ENCODE measurements at places on chromosomes 7 and 10.
A peak's percentile ranks its signal among the peaks of the same experiment; 100 is the strongest.

DNA sequence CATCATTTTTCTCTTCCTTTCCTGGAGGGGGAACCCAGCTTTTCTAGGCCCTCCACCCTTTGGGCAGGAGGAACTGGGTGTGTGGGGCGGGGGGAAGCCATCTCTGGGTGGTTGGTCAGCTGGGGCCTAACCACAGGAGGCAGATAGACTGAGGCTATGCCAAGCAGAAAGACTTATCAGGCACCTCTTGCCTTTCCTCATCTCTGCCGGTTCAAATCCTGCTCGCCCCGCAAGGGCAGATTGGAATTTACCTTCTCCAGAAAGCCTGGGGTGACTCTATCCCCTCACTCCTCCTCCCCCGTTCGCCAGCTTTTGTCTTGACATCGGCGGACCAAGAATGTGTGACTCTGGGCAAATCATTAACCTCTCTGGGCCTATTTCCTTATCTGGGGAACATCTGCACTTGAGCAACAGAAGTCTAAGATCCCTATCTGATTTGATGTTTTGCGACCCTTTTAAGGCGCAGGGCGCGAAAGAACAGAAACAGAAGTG is 584 bp upstream of the GARS1 start:
- peak; percentile 65 for DNase-seq

- no peak for DNase-seq
These were observed 141.6 kb downstream of the TSPAN12 start for GRCh38 chr7:120716307-120716706.

DNA sequence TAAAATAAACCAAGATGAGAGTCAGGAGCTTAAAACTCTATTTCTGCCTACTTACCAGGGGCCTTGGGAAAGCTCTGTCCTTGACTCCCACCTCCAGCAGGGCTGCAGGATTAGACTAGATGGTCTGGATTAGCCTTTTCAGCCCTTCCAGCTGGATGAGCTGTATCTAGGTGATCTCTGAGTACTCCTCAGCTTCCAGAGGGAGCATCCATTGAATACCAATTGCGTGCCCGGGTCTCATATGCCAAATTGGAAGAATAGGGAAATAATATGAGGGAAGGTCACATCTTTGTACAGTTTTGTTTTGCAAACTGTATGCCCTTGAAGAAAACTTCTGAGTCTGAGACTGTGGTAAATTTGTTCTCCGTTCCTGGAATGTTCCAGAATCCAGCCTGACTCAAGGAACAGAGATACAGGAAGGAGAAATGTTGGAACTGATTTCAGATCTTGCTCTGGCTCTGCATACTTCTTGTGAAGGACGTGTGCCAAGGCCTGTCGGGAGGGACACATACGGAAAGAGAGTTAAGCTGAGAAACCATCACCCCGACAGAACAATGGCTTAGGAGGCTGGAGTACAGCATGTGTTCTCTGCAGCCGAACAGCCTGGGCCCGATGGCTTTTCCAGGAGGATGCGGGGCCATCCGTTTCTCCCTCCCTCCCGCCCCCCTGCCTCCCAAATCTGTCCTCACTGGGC is 44.9 kb downstream of the MINDY4 start:
- no peak for DNase-seq

- peak; percentile 80 for DNase-seq
These were observed at the start of gene CASD1 for GRCh38 chr7:94509264-94509886. CASD1 (plus strand) TSS chr7:94509809; CDS start chr7:94510085, 276 bp downstream.

DNA sequence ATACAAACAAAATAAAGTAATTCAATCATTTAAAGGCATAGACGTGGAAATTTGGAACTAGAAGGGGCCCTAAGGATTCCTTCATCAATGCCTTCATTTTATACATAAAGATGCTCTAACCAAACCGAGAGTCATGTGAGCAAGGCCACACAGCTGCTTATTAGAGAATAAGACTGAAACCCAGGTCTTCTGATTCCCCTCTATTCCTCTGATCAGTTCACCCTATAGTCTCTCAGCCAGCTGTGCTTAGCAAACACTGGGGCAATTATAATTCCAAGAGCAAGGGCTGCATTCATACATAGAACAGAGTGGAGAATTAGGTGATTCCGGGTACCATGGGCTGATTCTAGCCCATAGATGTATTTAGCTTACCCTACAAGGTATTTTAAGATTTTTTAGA is 9.7 kb upstream of the XPNPEP1 start:
- DNase-seq, result no peak

DNA sequence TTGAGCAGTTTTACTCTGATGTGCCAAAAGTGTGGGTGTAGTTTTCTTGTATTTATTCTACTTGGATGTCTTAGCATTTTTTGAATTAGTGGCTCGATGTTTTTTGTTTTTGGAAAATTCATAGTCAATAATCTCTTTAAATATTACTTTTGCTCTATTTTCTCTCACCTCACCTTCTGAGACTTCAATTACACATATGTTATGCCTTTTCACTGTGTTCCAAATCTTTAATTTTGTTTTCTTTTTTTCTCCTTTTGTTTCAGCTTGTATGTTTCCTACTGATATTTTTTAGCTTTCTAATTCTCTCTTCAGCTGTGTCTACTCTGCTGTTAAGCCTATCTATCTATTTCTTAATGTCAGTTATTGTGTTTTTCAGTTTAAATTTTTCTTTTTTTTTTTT is 69.5 kb downstream of the ZNF503 start:
- no peak for DNase-seq

DNA sequence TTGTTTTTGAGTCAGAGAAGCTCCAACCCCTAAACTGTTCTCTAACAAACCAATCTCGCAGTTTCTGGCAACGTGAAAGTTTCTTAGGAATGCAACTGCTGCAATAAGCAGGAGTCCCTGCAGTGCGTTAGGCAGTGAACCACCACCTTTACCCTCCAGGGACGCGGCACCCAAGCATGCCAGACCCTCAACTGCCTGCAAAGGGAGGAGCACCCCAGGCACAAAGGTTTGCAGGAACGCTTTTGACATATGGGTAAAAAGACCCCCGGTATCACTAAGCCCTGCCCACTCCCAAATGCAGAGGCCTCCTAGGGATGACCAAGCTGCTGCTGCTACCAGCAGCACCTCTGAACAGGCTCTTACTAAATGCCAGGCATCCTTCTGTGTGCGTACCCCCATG is 4.7 kb downstream of the TBRG4 start:
- no peak for DNase-seq

DNA sequence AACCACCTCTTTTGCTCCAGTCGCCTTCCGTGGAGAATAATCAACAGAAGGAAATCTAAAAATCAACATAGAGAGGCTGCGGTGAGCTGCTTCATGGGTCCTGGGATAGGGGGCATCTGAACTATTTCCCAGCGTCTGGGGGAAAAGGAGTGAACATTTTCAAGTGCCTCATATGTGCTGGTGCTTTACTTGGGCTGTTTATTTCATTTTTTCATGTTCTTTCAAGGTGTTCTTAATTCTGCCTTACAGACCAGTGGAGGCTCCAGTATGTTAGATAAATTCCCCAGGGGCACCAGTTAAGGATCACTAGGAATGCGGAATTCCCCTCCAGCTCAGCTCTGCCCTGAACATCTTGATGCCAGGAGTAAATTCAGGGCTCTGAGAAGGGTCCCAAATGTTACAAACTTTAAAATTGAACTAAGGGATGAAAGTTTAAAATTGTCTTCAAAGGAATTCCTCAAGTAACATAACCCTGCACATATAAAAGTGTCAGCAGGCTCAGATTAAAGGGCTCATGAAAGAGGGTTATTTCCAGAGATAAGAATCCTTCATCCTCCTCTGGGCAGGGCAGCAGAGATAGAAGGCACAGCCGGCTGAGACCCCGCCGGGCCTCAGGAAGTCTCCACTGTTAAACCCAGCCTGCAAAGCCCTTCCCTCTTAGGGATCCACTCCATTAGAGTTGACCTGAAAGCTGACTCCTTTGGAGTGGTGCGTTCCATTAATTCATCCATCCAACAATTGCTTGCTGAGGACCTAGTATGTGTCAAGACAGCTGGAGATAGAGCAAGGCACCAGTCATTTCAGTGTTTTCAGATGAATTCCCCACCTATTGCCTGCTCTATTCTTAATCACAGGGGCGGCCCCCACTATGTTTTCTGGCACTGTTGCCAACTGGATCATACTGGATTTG is 345.8 kb downstream of the KCNMA1 start:
- no peak for DNase-seq

DNA sequence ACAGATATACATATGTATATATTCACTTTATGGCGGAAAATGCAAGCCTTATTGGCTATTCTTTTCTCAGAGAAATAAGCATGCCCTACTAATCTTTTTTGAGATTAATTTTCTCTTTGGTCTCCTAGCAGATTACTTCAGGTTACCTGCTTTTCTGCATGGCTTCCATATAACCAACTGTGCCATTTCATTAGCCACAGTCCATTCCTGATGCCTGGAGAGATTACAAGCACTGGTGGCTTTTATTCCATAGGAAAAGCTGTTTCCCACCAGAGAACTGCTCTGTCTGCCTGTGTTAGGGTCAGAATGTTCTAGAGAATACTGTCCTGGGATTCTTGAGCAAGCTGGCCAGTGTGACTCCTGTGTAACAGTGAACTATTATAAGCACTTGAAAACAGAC is 59.8 kb downstream of the LRRN3 start:
- no peak for DNase-seq

DNA sequence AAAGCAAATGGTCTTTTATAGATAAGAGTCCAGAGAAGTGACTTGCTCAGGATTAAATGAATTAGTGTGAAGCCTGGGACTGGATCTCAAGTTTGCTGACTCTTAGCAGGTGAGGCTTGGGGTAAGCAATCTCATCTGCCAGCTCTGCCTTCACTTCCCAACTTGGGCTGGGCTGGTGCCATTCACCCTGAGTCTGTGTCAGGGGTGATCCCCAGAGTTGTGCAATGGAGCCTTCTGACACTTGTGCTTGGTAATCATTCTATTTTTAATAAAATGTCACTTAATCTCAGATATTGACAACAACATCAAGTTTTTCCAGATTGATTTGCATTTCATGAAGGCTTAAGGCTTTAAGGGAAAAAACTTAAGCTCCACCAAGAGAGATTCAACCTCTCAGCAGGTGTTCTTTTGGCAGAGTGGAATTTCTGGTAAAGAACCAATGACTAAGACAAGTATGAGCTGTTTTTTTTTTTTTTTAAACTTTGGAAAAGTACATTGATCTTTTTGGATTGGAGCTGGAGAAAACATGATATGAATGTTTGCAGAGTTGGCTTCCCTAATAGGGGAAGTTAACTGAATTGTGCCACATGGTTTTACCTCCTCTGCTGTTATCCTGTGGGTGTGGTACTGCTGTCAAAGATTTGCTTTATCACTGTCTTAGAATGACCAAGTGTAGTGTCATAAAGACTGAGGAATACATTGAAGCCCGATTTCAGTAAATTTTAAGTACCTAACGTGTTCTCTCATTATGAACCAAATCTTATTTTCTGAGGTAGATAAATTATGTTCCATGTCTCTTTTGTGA is 48.6 kb upstream of the GPR37 start:
- no peak for DNase-seq

GRCh38 chr10:24027107-24027506 is 181.8 kb upstream of the KIAA1217 start:
- no peak for DNase-seq

DNA sequence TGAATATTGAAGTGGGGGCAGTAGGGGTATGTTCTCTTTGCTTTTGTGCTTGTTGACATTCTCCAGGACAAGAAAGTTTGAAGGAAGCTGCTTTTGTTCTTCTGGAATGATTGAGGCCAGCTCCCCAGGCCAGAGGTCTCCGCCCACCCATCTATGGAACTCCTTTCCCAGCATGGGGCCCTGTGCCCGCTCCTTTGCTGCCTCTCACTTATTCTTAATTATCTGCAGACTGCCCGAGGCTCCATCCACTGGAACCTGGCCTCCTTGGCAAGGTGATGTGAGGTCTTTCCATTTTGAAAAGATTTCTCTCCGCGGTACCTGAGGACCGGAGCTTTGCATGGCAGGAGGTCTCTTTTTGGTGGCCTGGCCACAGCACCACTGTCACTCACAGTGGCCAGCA is 39.3 kb upstream of the MKI67 start:
- no peak for DNase-seq

DNA sequence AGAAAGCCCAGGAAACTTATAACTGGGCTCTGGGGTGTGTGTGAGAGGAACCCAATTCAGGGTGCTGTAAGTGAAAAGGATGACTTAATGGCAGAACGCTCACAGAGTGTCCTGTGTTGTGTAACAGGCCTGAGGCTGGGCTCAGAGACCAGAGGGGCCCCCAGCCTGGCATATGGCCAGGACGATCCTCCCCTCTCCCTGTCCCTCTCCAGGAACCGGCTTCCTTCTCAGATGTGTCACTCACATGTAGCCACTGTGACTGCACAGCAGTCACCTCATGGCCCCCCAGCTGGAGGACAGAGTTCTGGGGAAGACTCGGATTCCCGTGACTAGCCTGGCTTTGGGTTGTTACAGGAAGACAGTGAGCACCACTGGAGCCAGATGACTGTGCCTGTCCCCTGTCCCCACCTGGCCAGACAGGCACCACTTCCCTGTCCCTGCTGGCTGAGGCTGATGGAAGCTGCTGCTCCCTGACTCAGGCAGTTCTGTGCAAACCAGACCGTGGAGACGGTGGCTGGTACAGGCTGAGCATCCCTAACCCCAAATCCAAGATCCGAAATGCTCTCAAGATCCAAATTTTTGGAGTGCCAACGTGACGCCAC is 220.5 kb downstream of the MLLT10 start:
- DNase-seq, result no peak

GRCh38 chr7:142584765-142585164 is 164.5 kb upstream of the PRSS1 start:
- DNase-seq, result no peak

GRCh38 chr10:34186745-34187144 is 628.4 kb downstream of the PARD3 start:
- no peak for DNase-seq

GRCh38 chr10:15439341-15439842 is 68.3 kb upstream of the FAM171A1 start:
- no peak for DNase-seq

DNA sequence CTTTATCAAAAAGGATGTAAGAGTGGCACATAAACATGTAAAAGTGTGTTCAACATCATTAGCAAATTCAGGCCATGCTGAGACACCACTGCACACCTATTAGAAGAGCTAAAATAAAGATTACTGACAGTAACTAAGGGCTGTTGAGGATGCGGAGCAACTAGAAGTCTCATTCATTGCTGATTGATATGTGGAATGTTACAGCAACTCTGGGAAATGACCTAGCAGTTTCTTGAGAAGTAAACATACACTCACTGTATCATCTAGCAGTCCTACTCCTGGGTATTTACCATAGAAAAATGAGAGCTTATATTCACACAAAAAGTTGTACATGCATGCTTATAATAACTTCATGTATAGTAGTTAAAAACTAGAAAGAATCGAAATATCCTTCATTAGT is 77.3 kb downstream of the CCSER2 start:
- no peak for DNase-seq

DNA sequence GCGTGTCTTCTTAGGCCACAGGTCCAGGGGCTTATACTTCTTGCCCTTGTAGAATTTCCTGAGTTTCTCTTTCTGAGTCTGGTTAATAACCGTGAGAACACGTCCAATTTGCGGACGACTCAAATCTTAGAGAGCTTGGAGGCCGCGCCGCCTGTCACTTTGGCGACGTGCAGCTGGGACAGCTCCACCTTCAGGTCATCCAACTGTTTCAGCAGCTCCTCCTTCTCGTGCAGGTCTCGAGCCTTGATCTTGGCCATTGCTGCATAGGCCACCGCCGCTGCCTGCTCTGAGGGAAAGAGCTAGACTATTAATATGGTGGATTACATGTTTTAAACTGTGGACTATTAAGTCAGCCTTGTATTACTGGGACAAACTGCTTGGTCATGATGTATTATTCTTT is 26.9 kb downstream of the EVX1 start:
- no peak for DNase-seq

- DNase-seq, result no peak
These were observed 39.7 kb upstream of the COL1A2 start for GRCh38 chr7:94354953-94355352.
